Fibroblast of skin of left biceps (primary cell): ENCODE measurements at places on chromosomes 2 and 18.

DNA sequence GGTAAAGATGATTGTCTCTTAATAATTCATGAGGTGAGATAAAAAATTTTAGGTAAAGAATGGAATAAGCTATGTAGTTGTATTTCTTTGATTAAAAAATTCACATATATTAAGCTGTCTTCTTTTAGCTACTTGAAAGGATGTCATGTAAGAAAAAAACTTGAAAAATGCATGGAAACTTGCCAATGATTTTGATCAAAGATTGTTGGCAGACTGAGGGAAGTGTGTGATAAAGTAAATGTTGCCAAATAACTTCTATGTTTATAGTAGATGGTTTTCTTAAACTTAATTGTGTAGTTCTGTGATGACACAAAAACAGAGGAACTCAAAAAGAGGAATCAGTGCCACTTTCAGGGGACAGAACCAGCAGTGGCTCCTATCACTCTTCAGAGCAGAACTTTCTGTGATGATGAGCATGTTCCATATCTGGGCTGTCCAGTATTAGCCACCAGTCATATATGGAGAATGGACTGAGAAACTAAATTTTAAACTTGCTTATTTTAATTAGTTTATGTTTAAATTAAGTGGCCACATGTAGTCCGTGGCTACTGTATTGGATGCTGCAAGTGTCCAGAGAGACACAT is 51.9 kb upstream of the SLC38A11 start:
- DNase-seq = no peak

DNA sequence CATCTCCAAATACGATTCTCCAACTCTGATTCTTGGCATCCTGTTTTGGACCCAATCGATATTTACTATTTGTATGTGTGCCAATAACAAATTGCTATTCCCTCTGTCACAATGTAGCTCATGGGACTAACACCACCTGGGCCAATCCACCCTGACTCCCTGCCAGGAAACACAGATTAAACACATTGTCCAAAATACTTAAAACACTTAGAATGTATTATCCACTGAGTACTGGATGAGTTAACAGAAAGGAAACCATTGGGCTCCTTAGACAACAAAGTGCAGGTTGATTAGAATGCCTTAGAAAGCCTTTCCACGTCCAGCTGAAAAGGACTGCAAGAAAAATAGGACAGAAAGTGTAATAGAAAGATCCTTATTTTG is 79.4 kb upstream of the ARHGAP28 start:
- no peak for DNase-seq

- no peak for DNase-seq
These were observed 192.4 kb upstream of the ERBB4 start for GRCh38 chr2:212730994-212731393.

DNA sequence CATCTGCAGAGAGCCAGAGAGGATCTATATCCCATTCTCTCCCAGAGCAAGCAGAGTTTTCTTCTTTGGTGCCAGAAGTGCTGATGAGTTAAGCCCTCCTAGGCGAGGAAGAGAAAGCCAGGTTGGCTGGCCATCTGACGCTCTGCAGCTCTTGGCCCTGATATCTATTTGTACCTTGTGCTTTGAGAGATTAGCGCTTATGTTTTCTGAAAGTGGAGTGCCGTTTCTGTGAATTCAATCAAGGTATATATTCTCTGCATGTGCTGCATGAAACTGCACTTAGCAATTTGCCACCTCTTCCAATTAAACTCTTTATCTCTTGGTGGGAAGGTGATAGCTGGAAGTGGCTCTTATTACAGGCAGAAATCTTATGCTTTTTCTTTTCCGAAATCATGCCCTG is 177.5 kb downstream of the LPIN1 start:
- DNase-seq = no peak

DNA sequence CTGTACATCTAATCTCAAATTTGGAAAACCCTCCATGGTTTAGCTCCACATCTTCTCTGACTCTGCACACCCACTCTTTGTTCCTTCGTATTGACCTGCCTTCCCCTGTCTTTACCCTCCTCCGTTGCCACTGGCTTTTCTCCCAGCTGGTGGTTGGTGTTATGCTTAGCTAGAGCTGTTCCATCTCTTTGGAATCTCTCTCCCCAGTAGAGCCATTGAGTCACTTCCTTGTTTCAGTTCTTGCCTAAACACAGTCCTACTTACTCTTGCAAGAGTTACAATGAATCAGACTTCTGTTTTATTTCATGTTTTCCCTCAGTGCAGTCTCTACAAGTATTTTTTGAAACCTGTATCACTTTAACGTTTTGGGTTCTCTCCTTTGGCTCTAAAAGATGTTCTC is 263.9 kb downstream of the LTBP1 start:
- peak; percentile 86 for DNase-seq
